ENCODE measurements at places on chromosomes 2 and 18.
A peak's percentile ranks its signal among the peaks of the same experiment; 100 is the strongest.

GRCh38 chr2:43045866-43046265, 180.5 kb downstream of the ZFP36L2 start:
- peaks cover 31% of the 10 kb centered on the region for H3K4me1 ChIP-seq
- DNase-seq = no peak
- H3K4me3 ChIP-seq = no peak overlapping the region
- no peaks in the 10 kb centered on the region for H3K36me3 ChIP-seq

GRCh38 chr2:135299658-135300244, 231.3 kb downstream of the ZRANB3 start:
- H3K36me3 ChIP-seq = peaks cover 12% of the 10 kb centered on the region
- no peak for DNase-seq
- H3K27me3 ChIP-seq = no peaks in the 10 kb centered on the region
- no peak overlapping the region for H3K27ac ChIP-seq
- no peak overlapping the region for H3K4me3 ChIP-seq
- no peaks in the 10 kb centered on the region for H3K4me1 ChIP-seq

GRCh38 chr2:70927138-70927537, 8.6 kb upstream of the ATP6V1B1 start:
- no peak overlapping the region for H3K4me3 ChIP-seq
- DNase-seq = no peak
- no peaks in the 10 kb centered on the region for H3K36me3 ChIP-seq
- no peaks in the 10 kb centered on the region for H3K27me3 ChIP-seq
- H3K4me1 ChIP-seq = peaks cover 9% of the 10 kb centered on the region
- H3K27ac ChIP-seq = no peak overlapping the region

- DNase-seq = no peak
- H3K27me3 ChIP-seq = no peaks in the 10 kb centered on the region
These were observed 155.3 kb downstream of the RAD51AP2 start for GRCh38 chr2:17362956-17363355.

DNA sequence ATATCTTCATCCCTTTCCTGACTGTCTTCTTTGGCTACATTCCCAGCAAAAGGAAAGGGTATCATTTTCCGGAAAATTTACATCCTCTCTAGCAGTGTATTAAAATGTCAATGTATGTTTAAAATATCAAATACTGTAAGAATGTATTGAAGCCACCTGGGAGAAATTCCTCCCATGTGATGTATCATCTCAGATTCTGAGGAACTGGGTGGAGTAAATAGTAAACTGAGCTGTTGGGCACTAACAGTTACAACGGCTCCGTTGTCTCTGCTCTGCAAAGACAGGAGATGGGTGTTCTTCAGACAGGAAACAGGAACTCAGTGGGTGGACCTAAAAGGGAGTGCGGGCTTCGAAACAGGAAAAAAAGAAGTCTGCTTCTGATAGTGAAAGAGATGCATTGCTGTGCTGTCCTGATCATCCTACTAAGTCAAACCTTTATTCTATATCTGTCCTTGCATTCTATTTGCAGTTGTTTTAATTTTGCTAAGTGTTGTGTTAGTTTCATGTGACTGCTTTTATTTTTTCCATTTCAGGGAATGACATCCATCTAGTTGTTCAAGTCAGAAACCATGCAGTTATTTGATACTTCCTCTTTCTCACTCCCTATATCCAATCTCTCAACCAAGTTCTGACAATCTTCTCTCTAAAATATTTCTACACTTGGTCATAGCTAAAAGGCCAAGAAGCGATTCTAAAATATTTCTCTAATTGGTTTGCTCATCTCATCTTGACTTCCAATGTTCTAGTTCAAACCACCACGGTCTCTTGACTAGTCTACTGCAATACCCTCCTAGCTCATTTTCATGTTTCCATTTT, 19.4 kb downstream of the DOK1 start:
- H3K27me3 ChIP-seq = no peaks in the 10 kb centered on the region
- H3K27ac ChIP-seq = no peak overlapping the region
- no peak for DNase-seq
- no peak overlapping the region for H3K4me3 ChIP-seq
- H3K4me1 ChIP-seq = no peaks in the 10 kb centered on the region

- no peak for DNase-seq
- no peak overlapping the region for H3K27ac ChIP-seq
- peaks cover 95% of the 10 kb centered on the region for H3K36me3 ChIP-seq
- no peaks in the 10 kb centered on the region for H3K4me1 ChIP-seq
These were observed 131.4 kb downstream of the DHRS9 start for GRCh38 chr2:169200756-169201155.

- H3K27ac ChIP-seq = no peak overlapping the region
- DNase-seq = no peak
- no peaks in the 10 kb centered on the region for H3K27me3 ChIP-seq
- no peak overlapping the region for H3K4me3 ChIP-seq
These were observed 37.2 kb upstream of the SLC8A1 start for GRCh38 chr2:40488927-40489677.

- peaks cover 11% of the 10 kb centered on the region for H3K36me3 ChIP-seq
- no peak overlapping the region for H3K4me3 ChIP-seq
- no peaks in the 10 kb centered on the region for H3K4me1 ChIP-seq
- DNase-seq = peak; percentile 44
These were observed 134.9 kb downstream of the MAP3K20 start for GRCh38 chr2:173210270-173211196.

DNA sequence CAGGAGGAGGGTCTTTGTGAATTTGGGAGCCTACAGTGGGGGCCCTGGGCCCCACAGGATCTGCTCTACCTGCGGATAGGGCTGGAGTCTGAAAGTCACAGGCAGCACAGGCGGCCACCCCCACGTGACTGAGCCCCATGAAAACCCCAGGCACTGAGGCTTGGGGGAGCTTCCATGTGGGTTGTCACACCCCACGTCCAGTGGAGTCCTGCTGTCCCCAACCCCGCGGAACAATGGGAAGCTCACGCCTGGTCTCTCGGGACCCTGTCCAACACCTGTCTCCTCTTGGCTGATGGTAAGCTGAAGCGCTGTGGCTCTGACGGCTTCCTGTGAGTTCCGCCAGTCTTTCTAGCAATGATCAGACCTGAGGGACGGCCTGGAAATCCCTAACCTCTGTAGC, 85.8 kb downstream of the PTGR3 start:
- H3K27me3 ChIP-seq = no peaks in the 10 kb centered on the region
- peaks cover 2% of the 10 kb centered on the region for H3K4me1 ChIP-seq
- H3K4me3 ChIP-seq = no peak overlapping the region
- H3K27ac ChIP-seq = no peak overlapping the region
- no peak for DNase-seq

GRCh38 chr2:85231468-85231805, 96.4 kb downstream of the TGOLN2 start:
- no peak for DNase-seq
- peaks cover 2% of the 10 kb centered on the region for H3K36me3 ChIP-seq
- H3K27me3 ChIP-seq = no peaks in the 10 kb centered on the region
- H3K27ac ChIP-seq = no peak overlapping the region
- H3K4me1 ChIP-seq = peaks cover 37% of the 10 kb centered on the region

DNA sequence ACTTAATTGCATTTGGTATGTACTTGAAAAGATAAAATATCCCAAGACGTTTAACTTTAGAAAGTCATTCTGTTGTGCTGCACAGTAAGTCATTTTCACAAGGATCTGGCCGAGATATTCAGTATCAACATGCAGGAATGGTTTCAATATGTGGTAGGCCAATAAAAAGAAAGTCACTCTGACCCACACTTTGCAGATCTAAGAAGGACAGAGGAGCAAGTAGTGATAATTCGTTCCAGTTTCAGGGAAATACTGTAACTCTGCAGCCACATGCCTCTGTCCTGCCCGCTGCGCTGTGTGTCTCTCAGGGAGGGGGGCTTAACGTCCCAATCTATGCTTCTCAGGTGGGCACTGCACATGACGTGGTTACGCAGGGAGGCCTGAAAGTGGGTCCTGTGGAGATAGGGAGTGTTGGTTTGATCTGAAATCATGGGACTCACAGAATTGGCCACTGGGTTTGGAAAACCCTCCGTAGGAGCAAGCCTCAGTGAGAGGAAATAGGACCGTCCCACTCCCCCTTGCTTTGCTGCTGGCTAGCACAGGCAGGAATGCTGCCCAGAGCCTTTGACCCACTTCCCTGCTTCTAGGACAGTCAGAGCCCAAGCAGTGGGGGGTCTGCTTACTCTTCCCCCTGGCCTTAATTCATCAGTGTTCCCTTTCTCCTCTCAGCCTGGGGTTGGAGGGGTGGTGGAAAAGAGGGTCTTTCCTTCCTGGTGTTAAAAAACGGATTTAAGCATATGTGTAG, 314.7 kb upstream of the SPRED2 start:
- H3K27ac ChIP-seq = no peak overlapping the region
- no peak for DNase-seq
- H3K36me3 ChIP-seq = no peaks in the 10 kb centered on the region
- no peaks in the 10 kb centered on the region for H3K27me3 ChIP-seq
- no peak overlapping the region for H3K4me3 ChIP-seq

DNA sequence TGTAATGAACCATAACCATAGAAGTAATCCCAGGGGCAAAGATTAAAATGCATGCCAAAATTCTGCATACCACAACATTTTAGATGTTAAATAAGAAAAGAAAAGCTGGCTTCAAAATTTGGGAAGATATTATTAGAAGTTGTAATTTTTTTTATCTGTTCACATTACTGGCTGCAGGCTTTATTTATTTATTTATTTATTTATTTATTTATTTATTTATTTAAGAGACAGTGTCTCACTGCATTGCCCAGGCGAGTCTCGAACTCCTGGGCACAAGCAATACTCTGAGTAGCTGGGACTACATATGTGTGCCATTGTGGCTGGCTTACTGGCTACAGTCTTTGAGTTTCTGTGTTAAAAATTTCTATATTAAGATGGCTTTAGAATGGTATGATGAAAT, 66.5 kb upstream of the PNPT1 start:
- H3K36me3 ChIP-seq = no peaks in the 10 kb centered on the region
- H3K4me1 ChIP-seq = no peaks in the 10 kb centered on the region
- no peak for DNase-seq
- no peak overlapping the region for H3K4me3 ChIP-seq
- H3K27me3 ChIP-seq = peaks cover 6% of the 10 kb centered on the region
- no peak overlapping the region for H3K27ac ChIP-seq

GRCh38 chr2:192230889-192231453, 36.2 kb upstream of the TMEFF2 start:
- H3K36me3 ChIP-seq = no peaks in the 10 kb centered on the region
- no peak overlapping the region for H3K4me3 ChIP-seq
- DNase-seq = no peak
- H3K27me3 ChIP-seq = no peaks in the 10 kb centered on the region

- H3K27ac ChIP-seq = no peak overlapping the region
- no peak for DNase-seq
- no peaks in the 10 kb centered on the region for H3K27me3 ChIP-seq
These were observed 31.9 kb downstream of the SLC66A3 start for GRCh38 chr2:11187083-11187619.

DNA sequence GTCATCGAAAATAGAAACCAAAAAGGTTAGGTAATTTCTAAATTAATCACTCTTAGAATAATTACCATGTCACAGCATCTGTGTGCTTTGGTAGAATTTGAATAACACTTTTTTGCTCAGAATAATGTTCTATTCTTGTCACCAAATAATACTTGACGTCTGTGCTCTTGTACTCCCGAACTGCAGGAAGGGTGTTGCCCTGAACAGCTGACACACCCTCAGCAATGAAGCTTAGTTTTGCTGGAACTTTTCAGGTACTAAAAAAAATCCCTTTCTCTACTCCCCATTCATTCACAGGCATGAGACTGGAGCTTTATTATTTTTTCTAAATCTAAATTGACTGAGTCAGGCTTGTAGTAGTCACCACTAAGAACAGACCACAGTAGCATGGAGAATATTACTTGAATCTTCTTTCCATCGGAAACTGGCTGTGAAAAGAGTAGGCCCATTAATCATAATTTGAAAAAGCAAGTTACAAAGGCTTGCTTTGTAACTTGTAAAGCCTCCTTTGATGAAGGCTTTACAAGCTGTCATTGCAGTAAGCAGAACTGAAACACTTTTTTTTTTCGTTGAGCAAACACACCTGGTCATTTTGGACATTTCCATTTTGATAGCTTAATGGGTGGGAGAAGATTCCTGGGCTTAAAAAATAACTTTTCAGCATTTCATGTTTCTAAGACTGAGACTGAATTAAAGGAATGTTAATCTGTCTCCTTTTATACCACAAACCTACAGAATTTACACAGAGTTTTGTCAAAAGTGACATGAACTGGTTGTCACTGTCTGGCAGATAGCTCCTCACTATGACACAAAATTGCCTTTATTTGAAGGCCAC, 70.3 kb upstream of the PELI1 start:
- H3K4me3 ChIP-seq = no peak overlapping the region
- no peak for DNase-seq
- no peaks in the 10 kb centered on the region for H3K36me3 ChIP-seq
- no peaks in the 10 kb centered on the region for H3K27me3 ChIP-seq
- no peak overlapping the region for H3K27ac ChIP-seq

DNA sequence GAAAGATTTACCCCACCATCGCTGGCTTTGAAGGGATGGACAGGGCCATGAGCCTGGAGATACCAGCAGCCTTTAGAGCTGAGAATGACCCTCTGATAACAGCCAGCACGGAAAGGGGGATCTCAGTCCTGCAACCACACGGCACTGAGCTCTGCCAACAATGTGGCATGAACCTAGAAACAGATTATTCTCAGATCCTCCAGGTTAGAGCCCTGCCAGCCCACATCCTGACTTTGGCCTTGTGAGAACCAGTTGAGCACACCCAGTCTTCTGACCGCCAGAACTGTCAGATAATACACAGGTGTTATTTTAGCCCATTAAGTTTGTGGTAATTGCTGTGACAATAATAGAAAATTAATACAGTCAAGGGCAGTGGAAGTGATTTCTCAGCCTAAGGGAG, 9.4 kb upstream of the GNLY start:
- no peaks in the 10 kb centered on the region for H3K4me1 ChIP-seq
- no peak overlapping the region for H3K4me3 ChIP-seq
- no peaks in the 10 kb centered on the region for H3K36me3 ChIP-seq
- H3K27ac ChIP-seq = no peak overlapping the region

- H3K4me1 ChIP-seq = peaks cover 9% of the 10 kb centered on the region
- H3K27ac ChIP-seq = no peak overlapping the region
- no peaks in the 10 kb centered on the region for H3K27me3 ChIP-seq
- DNase-seq = no peak
- H3K36me3 ChIP-seq = no peaks in the 10 kb centered on the region
These were observed 3.3 kb downstream of the CDH7 start for GRCh38 chr18:65754121-65754520.

DNA sequence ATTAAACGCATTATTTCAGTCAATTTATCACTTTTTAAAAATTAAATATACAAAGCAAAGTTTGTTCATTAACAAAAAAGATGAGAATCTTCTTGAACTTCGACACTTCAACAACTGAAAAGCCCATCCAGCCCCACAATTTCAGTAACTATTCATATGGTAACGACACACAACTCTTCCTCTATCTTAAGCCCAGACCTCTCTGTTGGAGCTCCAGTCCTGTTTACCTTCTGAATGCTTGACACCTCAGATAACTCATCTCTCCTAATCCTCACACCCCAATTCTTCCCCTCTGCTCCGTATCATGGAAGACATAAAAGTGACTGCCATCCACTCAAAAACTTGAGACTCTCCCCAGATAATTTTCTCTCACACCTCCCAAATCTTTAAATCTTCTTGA, 12.6 kb downstream of the USP37 start:
- H3K27ac ChIP-seq = no peak overlapping the region
- H3K4me3 ChIP-seq = no peak overlapping the region
- no peaks in the 10 kb centered on the region for H3K27me3 ChIP-seq
- no peak for DNase-seq
- peaks cover 96% of the 10 kb centered on the region for H3K36me3 ChIP-seq

GRCh38 chr18:51006061-51006818, 23.8 kb upstream of the SMAD4 start:
- peaks cover 4% of the 10 kb centered on the region for H3K4me1 ChIP-seq
- no peak overlapping the region for H3K4me3 ChIP-seq
- H3K36me3 ChIP-seq = no peaks in the 10 kb centered on the region
- no peak for DNase-seq
- no peaks in the 10 kb centered on the region for H3K27me3 ChIP-seq
- H3K27ac ChIP-seq = no peak overlapping the region

Measured in neuronal stem cell (in vitro differentiated cells).